HCEC 1CT (cell line): ENCODE measurements at places on chromosomes 3 and 15.

DNA sequence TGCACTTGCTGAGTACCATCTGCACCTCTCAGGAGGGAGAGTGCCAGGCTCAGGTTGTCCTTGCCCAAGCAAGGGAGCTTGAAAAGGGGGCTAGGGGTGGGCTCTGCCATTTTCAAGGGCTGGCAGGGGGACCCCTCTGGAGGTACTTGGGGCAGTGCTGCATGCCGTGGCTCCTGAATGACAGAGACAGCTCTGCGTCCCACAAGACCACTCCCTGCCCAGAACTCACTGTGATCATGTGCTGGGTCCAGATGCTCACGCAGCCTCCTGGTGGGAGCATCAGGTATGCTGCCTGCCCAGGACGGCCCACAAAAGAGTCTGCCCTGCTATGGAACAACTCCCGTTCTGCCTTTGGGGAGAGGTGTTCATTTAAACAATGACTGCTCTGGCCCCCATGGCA is 165.2 kb downstream of the GOLGA6L4 start:
- DNase-seq = no peak

DNA sequence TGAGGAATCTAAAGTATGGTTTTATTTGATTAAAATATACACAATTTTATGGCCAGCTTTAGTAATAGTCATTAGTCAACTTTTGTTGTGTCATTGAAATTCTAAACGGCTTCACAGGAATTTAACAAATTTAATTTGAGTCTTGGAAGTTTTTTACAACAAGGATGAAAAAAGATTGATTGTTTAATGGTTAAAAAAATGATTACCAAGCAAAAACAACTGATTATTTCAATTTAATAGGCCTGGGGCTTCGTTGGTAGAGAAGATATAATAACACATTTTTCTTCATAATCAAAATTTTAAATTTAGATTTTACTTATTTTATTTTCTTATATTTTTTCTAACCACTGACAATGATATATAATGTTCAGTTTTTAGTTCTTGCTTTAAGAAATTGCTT is 4.4 kb downstream of the MME start:
- DNase-seq = no peak

DNA sequence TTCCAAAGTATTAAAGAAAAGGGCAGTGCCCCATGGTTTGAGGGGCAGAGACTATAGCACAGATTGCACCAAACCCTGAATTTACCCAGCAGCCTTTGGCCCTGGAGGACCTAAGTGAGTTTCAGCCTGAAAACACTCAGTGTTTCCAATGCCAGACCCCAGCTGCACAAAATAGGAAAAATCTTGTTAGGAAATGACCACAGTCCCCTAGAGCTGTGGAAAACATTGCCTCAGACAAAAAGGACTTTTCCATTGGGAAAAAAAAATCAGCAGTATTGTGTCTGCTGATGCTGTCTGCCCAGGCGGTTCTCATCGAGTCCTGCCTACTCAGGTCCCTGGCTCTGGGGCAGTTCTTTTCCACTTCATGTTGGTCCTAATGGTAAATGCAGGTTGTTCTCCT is 121.7 kb upstream of the DLG1 start:
- no peak for DNase-seq

- no peak for DNase-seq
Measured at GRCh38 chr3:66473692-66474091, 27.1 kb downstream of the LRIG1 start.

- DNase-seq = no peak
Measured at GRCh38 chr15:89826671-89827655, 12.3 kb upstream of the ANPEP start.

DNA sequence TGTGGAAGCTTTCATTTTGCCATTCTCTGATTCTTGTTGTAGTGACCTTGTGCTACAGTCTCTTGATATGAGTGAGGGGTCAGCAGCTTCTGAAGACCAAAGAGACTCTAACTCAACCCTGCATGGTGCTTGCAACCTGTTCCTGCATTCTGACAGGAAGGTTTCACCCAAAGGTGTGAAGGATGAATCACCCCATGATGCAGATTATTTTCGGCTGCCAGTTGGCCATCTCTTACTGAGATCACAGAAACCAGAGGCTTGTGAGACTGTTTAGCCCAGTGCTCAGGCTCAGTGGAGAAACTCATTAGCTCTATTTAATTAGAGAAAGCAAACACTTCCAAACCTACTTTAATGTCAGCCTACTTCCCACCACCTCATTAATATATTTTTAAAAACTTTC is 29.2 kb upstream of the TPRG1 start:
- no peak for DNase-seq

DNA sequence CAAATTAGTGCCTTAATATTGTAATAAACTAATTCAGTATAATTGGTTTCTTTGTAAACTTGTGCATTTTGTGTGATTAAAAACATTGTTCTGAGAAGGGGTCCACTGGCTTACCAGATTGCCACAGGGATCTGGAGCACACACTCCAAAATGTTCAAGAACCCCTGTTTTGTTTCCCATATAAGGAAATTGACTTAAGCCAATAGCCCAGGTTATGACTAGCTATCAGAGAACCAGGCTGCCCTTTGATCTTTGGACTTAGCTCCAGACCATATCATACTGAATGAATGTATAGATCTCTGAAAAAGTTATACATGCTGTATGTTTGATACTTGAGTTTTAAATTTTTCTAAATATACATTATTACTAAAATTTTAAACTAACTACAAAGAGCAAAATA is 91.7 kb downstream of the NPTN start:
- no peak for DNase-seq

- DNase-seq = peak; percentile 41
Measured at GRCh38 chr3:160686955-160687535, 10.1 kb downstream of the ARL14 start.

- peak; percentile 97 for DNase-seq
Measured at GRCh38 chr15:65069179-65069578, 1.4 kb upstream of the RASL12 start.

DNA sequence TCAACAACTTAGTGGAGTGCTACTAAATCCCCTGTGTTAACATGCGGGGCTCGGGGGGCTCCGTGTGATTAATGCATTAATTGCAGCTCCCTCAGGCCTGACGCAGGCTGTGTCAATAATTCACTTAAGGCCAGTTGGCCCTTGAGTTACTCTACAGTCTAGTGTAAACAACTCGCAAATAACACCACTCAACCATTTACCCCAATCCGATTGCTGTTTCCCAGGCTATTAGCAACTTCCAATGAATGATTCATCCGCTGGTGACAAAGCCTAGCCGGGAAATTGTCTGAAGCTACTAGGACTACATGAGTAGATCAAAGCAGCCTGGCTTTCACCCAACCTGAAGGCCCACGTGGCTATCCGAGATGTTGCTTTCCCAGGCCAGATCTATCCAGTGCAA is 121.3 kb upstream of the SOX14 start:
- DNase-seq = no peak

DNA sequence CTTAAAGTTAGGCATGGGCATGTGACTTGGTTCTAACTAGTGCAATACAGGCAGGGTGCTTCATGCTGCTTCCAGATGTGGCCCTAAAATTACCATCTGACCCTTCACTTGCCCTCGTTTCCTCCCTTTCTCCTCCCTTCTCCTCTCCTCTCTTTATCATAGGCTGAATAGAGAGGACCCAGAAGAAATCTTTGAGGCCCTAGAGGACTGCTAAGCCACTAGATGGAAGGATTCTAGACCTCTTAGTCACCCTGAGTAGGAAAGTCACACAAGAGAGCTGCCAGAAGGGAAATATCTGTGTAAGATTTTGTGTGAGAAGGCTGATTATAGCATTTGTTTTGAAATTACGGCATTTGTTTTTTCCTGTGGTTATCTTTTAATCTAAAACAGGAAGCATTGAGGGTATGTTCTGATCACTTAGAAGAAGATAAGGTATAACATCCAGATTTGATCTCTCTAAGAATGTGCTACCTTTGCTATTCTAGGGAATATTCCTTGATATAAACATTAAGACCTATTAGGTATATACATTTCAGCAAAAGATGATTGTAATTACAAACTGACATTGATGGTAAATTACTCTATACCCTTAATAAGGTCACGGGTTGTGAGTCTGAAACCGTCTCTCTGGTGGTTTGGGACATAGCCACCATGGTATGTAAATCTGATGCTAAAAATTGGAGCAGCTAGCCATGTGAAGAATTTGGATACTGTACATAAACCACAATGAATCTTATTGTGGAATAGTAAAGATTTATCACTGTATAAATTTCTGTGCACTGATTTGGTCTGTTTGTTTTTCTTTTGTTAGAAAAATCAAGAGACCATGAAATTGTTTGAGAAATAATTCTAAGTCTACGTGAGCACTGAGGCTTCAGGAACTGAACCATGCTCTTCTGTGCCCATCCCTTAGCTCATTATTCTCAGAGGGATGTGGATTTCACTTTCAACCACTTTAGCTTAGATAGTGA is 84.1 kb downstream of the TP63 start:
- DNase-seq = peak; percentile 91

- DNase-seq = no peak
Measured at GRCh38 chr3:156014489-156014888, 105.9 kb upstream of the KCNAB1 start.

DNA sequence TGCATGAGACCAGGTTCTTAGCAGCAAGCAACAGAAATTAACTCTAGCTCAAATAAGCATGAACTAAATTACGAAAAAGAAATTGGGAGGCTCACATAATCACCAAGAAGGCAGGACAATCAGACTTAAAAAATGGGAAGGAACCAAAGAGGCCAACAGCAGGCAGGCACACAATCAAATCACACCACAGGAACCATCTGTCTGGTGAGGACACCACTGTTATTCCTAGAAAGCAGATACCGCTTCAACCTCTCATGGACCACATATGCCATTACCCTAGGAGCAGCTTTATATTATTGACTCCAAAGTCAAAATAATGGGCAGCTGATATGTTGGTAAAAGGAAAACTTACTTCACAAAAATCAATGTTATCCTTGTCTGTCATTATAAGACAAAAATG is 51.6 kb downstream of the SUCLG2 start:
- DNase-seq = no peak

- DNase-seq = no peak
Measured at GRCh38 chr3:197298945-197299854, 788 bp upstream of the DLG1 start.

DNA sequence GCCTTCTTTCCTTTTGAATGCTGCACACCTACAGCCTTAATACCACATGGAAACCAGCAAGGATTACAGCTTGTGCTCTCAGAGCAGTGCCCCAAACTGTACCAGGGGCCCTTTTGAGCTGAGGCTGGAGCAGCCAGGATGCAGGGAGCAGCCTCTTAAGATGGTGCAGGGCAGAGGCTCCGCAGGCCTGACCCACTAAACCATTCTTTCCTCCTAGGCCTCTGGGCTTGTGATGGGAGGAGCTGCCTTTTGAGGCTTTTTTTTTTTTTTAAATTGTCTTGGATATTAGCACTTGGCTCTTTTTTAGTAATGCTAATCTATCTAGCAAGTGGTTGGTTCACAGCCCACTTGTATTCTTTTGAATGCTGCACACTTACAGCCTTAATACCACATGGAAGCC is 37.7 kb downstream of the PFN2 start:
- no peak for DNase-seq

GRCh38 chr3:44074181-44074580 is 167.5 kb upstream of the TOPAZ1 start:
- DNase-seq = no peak

- DNase-seq = no peak
Measured at GRCh38 chr3:108234387-108234957, 12.2 kb upstream of the IFT57 start.

- no peak for DNase-seq
Measured at GRCh38 chr3:178827285-178827856, 244.2 kb downstream of the ZMAT3 start.

GRCh38 chr15:76197703-76198455 is 113.4 kb downstream of the ETFA start:
- DNase-seq = no peak

DNA sequence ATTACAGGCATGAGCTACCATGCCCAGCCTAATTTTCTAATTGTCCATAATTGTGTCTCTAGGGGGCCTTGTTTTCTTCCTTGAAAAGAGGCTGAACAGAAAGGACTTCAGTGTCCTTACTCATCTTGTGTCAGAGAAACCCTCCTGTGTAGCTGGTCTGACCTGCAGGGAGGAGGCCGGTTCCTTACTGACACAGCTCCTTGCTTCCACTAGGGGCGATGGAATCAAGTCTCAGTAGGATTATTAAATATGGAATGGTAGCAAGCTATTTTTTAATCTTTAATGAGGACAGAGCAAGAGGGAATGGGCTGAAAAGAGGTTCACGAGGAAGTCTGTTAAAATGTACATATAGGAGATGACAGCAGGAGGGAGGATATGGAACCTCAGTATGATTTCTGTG is 8.6 kb downstream of the LPCAT4 start:
- peak; percentile 27 for DNase-seq

DNA sequence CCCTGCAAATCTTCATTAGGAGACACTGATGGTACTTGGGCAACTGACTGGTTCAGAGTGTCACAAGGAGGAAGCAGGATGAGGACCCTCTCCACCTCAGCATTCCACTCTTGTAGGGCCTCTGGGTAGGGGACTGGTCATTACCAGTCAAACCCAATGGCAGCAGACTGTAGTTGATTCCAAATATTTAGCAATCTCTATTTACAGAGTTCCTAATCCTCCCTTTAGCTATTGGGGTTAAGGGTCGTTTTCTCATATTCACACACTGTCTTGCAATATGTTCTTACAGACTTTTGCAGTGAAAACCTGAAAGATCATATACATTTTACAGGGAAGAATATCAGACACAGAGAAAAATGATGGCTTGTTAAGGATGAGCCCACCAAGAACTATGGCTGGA is 397.7 kb downstream of the GAP43 start:
- no peak for DNase-seq

DNA sequence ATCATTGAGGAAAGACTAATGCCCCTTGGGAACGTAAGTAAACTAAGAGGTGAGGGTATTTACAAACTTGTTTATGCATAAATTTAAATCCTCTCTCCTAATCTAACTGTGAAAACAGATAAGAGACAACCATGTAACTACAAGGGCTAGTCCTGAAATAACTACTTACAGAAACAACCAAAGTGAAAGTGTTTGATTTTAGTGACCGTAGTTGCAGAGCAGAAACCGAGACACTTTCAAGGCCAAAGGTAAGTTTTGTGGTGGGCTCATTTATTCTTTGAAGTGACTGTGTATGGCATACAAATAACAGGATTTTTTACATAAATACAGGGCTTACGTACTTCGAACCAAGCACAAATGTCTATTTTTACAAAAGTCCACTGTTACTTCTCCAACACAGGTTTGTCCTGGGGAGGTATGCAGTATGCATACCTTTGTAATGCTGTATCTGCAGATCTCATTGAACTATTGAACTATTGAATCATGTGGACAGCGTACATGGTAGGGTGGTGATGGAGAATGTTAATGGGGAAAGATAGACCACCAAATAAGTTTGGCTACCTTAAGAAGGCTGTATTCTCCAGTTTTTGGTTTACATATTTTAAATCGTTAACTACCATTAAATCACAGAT is 99.6 kb upstream of the RBMS3 start:
- DNase-seq = no peak

GRCh38 chr15:68801572-68802148 is 19.0 kb downstream of the ANP32A start:
- DNase-seq = no peak

GRCh38 chr3:170869645-170870593 is at the start of gene RPL22L1:
Gene RPL22L1 (minus strand): TSS chr3:170870195. CDS start chr3:170870167, 28 bp downstream.
- DNase-seq = peak; percentile 94

DNA sequence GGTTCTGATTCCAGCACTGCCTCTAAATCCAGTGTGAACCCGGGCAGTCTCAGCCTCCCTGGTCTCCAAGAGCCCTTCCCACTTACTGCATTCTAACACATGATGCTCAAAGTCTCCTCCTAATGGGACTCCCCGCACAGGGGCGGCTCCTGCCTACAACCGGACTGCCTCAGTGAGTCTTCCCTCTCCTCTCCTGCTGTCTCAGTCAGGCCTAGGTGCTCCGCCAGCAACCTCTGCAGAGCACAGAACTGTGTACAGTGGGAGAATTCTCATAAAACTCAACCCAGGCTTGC is 28.9 kb downstream of the TBC1D2B start:
- DNase-seq = no peak
